ENCODE measurements at places on chromosomes 16 and 17.

GRCh38 chr17:10081571-10082169 lies 116.7 kb downstream of the GAS7 start:
- no peak overlapping the region for H3K4me3 ChIP-seq
- no peak overlapping the region for H3K27ac ChIP-seq
- DNase-seq: no peak
- peaks cover 15% of the 10 kb centered on the region for H3K4me1 ChIP-seq

DNA sequence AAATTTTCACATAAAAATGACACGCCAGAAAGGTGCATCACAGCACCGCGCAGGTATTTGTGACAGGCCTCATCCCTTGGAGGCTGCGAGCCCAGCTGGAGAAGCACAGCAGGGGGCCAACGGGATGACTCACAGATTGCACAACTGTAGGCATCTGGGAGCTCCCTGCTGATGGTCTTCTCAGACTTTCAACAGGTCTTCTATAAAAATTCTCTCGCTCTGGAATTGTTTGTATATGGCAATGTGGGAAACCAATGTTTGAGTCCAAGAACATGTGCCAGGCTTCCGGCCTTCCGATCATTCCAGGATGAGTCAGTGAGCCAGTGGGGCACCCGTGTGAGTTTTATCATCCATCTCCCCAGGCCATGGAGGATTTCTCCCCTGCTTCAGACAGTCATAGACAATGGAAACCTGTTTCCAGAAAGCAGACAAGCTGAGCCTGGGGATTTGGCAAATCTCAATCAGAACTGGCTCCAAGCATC lies 24.1 kb upstream of the ADORA2B start:
- no peak overlapping the region for H3K4me3 ChIP-seq
- no peaks in the 10 kb centered on the region for H3K4me1 ChIP-seq
- no peaks in the 10 kb centered on the region for H3K27me3 ChIP-seq
- H3K36me3 ChIP-seq: no peaks in the 10 kb centered on the region

- H3K4me1 ChIP-seq: peaks cover 4% of the 10 kb centered on the region
- peaks cover 15% of the 10 kb centered on the region for H3K27me3 ChIP-seq
- no peaks in the 10 kb centered on the region for H3K36me3 ChIP-seq
- no peak overlapping the region for H3K4me3 ChIP-seq
- DNase-seq: no peak
Measured at GRCh38 chr16:26344976-26345375, 653.2 kb downstream of the HS3ST4 start.

GRCh38 chr16:76204249-76204648 lies 73.0 kb upstream of the CNTNAP4 start:
- H3K27ac ChIP-seq: no peak overlapping the region
- no peak overlapping the region for H3K4me3 ChIP-seq
- H3K36me3 ChIP-seq: no peaks in the 10 kb centered on the region
- no peaks in the 10 kb centered on the region for H3K27me3 ChIP-seq

DNA sequence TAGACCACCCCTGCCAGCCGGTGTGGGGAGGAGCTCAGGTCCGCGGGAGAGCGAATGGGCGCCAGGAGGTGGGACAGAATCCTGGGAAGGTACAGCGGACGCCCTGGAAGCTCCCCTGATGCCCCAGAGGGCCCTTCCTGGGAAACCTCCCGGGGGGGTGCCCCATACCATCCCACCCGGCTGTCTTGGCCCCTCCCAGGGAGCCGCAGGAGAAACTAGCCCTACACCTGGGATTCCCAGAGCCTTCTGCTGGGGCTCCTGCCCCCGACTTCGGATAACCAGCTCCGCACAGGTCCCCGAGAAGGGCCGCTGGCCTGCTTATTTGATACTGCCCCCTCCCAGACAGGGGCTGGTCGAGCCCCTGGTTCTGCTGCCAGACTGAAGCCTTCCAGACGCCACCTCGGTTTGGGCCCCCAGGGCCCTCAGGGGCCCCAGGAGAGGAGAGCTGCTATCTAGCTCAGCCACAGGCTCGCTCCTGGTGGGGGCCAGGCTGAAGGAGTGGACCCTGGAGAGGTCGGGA lies 3.0 kb upstream of the CBX4 start:
- no peaks in the 10 kb centered on the region for H3K36me3 ChIP-seq
- no peak for DNase-seq
- H3K4me3 ChIP-seq: peak overlapping the region; percentile 24
- peaks cover 39% of the 10 kb centered on the region for H3K4me1 ChIP-seq
- H3K27me3 ChIP-seq: peaks cover 39% of the 10 kb centered on the region

DNA sequence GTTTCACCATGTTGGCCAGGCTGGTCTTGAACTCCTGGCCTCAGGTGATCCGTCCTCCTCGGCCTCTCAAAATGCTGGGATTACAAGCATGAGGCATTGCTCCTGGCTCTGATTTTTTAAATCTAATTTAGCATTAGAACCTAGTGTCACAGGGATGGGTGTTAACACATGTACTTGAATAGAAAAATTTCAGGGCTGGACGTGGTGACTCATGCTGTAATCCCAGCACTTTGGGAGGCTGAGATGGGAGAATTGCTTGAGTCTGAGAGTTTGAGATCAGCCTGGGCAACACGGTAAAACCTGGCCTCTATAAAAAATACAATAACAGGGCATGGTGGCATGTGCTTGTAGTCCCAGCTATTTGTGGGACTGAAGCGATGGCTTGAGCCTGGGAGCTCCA lies 6.0 kb upstream of the RNF135 start:
- peaks cover 1% of the 10 kb centered on the region for H3K4me1 ChIP-seq
- no peak overlapping the region for H3K4me3 ChIP-seq
- H3K27me3 ChIP-seq: no peaks in the 10 kb centered on the region
- no peaks in the 10 kb centered on the region for H3K36me3 ChIP-seq

DNA sequence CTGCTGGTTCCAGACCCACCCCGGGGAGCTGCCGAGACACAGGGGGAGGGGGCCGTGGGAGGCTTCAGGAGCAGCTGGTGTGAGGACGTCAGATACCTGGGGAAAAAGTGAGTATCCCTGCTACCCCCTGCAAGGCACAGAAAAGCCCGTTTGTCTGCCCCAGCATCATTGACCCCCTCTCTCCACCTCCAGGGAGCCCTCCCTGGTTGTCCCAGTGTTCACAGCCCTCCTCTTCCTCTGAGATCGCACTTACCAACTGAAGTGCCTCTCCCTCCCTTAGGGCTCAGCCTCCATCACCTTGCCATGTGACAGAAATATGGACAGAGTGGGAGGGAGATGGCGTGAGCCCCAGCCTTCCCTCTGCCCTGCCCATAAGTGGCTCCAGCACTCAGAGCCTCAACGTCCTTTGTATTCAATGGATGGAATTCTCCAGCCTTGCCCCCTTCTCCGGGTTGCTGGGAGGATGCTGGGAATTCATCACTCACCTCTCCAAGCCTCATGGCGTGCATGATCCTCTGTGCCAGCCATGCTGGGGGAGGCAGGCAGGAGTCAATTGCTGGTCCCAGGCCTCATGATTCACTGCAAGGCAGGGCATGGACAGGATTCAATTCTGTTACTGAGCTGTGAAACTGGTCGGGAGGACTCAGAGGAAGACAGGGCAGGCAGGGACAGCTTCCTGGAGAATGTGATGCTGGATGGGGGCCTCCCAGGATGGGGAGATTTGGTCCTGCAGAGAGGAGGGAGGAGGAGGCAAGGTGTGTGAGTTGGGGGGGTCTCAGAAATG lies 14.6 kb downstream of the SPNS3 start:
- peaks cover 1% of the 10 kb centered on the region for H3K4me1 ChIP-seq
- peaks cover 20% of the 10 kb centered on the region for H3K27me3 ChIP-seq
- no peaks in the 10 kb centered on the region for H3K36me3 ChIP-seq

GRCh38 chr17:14153374-14153773 lies 83.3 kb downstream of the CDRT15 start:
- no peak overlapping the region for H3K27ac ChIP-seq
- H3K4me3 ChIP-seq: no peak overlapping the region
- H3K36me3 ChIP-seq: peaks cover 4% of the 10 kb centered on the region
- DNase-seq: no peak
- H3K27me3 ChIP-seq: no peaks in the 10 kb centered on the region
- no peaks in the 10 kb centered on the region for H3K4me1 ChIP-seq

GRCh38 chr17:39794249-39794970 lies 56.7 kb downstream of the GRB7 start:
- DNase-seq: no peak
- peaks cover 2% of the 10 kb centered on the region for H3K27me3 ChIP-seq
- H3K36me3 ChIP-seq: no peaks in the 10 kb centered on the region
- no peak overlapping the region for H3K4me3 ChIP-seq
